ENCODE measurements at places on chromosomes 13 and 19.

GRCh38 chr19:49790866-49791265 is 22.2 kb downstream of the FUZ start:
- DNase-seq, result peak; percentile 27

DNA sequence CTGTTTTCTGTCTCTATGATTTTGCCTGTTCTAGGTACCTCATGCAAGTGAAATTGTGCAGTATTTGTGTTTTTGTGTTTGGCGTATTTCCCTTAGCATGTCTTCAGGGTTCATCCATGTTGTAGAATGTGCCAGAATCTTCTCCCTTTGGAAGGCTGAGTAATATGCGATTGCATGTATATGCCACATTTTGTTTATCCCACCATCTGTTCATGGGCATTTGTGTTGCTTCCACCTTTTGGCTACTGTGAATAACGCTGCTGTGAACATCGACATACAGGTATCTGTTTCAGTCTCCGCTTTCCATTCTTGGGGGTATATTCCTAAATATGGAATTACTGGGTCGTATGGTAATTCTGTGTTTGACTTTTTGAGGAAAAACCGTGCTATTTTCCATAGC is 190.0 kb downstream of the ATP8A2 start:
- no peak for DNase-seq

- DNase-seq, result no peak
These were observed 88.5 kb upstream of the SIAH3 start for GRCh38 chr13:45940061-45940460.

- no peak for DNase-seq
These were observed 476.2 kb downstream of the TSHZ3 start for GRCh38 chr19:30873003-30873402.

- peak; percentile 9 for DNase-seq
These were observed 28.5 kb downstream of the VAV1 start for GRCh38 chr19:6800991-6801484.

- DNase-seq, result peak; percentile 31
These were observed 172.9 kb upstream of the UBL3 start for GRCh38 chr13:30023196-30023895.

GRCh38 chr19:50039968-50040367 is 14.2 kb downstream of the ZNF473 start:
- DNase-seq, result no peak

DNA sequence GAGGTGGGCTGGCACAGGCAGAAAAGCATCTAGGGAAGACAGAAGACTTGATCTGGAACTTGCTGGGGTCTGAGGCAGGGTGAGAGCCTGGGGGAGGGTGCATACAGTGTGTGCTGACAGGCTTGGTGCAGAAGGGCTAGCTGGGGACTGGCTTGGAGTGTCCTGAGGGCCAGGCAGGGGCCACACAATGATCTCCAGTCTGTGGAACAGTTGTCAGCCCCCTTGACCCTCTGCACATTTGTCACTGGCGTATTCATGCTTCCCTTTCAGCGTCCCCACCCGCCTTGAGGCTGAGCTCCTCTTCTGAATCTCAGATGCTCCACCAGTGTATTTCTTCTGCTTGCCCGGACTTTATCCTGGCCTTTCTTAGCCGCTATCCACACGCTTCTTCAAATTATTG is 2.8 kb upstream of the MICU2 start:
- DNase-seq, result no peak

- peak; percentile 37 for DNase-seq
These were observed 28.3 kb downstream of the PEX11G start for GRCh38 chr19:7460562-7460966.

- no peak for DNase-seq
These were observed 78.8 kb upstream of the TDRD3 start for GRCh38 chr13:60318186-60318585.

DNA sequence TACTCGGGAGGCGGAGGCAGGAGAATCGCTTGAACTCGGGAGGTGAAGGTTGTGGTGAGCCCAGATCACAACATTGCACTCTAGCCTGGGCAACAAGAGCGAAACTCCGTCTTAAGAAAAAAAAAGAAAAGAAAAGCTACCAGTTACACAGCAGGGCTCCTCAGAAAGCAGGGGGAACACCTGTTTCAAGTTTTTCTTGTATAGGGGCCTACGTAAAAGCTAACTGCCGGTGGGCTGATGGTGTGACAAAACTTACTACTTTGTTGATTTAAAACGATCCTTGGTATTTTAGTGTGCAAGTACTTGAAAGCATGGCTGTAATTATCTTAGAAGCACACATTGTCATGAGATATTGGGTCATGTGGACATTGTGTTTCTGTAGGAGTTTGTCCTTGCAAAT is 15.7 kb upstream of the ERVV-1 start:
- DNase-seq, result no peak

GRCh38 chr13:84332346-84332745 is 450.1 kb upstream of the SLITRK1 start:
- no peak for DNase-seq

DNA sequence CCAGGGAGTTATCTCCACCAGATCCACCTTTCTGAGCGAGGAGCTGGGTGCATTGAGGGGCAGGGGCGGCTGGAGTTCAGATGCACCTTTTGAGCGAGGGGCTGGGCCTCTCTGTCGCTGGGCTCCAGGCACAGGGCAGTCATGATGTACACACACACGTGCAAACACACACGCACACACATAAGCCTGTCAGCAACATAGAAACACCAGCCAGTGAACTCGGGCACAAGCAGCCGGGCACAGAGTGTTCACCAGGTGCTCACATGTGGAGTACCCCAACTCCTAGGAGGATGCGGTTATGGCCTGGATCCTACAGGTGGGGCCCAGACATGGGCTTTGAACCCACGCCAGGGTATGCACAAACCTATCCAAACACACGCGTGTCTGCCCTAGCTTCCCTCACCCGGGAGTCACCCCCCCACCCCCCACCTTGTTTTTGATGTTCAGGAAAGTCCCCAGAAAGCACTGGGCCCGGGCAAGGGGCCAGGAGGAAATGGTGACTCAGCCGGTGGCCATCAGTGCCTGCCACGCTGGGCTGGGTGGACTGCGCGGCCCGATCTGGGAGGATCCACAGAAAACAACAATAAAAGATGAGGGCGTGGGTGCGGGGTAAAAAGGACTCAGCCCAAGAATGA is 13.3 kb downstream of the ARRDC2 start:
- DNase-seq, result no peak

GRCh38 chr13:49652355-49653305 is 24.3 kb downstream of the ARL11 start:
- peak; percentile 79 for DNase-seq

- DNase-seq, result no peak
These were observed 133.9 kb upstream of the ARGLU1 start for GRCh38 chr13:106701771-106702341.

DNA sequence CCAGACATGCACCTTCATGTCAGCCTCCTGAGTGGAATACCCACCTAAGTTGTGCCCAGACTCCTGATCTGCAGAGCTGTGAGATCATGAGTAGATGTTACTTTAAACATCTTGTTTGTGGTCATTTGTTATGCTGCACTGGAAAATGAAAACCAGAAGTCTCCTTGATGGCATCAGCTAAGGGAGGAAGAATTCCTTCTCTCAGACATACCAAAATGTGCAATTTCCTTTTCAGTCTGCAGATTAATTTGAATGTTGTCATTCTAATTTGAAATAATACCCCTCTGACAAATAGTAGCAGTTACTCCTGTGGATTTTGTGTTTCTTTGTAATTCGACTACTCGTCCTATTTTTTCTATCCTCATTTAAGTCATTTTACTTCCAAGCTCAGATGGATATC is 59.3 kb downstream of the ITGBL1 start:
- no peak for DNase-seq

DNA sequence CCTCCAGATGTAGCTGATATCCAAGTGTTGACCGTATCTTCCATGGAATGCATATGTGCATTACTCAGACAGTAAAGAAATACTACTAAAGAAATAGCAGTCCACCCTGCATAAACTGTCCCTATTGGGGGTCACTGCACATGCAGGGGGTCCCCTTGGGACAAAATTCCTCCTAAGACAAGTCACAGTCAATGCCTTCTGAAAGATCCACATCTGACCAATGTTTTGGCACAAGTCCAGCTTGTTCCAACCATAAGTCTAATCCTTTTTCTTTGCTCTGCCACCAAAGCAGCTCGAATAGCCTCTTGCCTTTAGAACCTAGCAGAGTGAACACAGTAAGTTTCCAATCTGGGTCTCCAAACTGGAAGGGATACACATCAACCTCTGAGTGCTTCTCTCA is 87.9 kb downstream of the DIAPH3 start:
- DNase-seq, result no peak

GRCh38 chr13:112069061-112069844 is 2.3 kb downstream of the SOX1 start:
- DNase-seq, result peak; percentile 40

DNA sequence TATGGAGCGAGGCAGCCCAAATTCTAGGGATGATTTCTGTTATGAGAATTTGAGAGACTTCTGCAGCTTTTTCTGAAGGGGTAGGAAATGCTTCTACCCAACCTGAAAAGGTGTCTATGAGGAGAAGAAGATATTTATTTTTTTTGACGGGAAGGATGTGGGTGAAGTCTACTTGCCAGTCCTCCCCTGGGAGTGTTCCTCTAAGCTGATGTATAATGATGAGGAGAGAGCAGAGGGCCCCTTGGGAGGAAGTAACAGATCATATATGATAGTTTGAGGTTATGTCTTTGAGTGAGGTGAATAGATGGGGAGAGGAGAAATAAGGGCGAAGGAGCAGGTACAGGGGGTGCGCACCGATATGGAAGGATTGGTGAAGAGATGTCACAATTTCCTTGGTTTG is 910.6 kb upstream of the SLITRK5 start:
- DNase-seq, result no peak

GRCh38 chr13:80881034-80881433 is 540.1 kb upstream of the SPRY2 start:
- DNase-seq, result no peak

DNA sequence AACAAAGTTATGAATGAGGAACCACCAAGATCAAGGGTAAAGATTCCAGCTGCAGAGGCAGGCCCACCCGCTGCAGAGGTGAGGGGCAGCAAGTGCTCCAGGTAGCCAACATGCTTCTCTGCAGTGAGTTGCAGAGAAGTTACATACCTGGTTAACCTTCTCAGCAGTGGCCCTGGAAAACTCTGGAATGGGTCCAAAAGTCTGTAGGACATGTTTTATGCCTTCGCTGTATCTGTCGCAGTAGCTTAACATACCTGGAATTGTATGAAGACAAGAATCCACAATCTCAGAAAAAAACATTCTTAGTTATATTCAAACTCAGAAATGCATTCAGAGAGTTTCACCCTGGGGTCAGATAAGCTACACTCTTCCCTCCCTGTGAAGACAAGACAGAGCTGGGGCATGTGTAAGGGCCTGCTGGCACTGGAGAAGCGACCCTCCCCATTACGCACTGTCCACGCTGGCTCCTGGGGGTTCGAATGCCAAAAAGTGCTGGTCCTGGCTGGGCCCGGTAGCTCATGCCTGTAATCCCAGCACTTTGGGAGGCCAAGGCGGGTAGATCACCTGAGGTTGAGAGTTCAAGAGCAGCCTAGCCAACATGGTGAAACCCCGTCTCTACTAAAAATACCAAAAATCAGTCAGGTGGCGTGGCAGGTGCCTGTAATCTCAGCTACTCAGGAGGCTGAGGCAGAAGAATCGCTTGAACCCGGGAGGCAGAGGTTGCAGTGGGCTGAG is 121.0 kb downstream of the CRYL1 start:
- no peak for DNase-seq

- DNase-seq, result no peak
These were observed 131.4 kb downstream of the TNFRSF19 start for GRCh38 chr13:23701636-23702035.

DNA sequence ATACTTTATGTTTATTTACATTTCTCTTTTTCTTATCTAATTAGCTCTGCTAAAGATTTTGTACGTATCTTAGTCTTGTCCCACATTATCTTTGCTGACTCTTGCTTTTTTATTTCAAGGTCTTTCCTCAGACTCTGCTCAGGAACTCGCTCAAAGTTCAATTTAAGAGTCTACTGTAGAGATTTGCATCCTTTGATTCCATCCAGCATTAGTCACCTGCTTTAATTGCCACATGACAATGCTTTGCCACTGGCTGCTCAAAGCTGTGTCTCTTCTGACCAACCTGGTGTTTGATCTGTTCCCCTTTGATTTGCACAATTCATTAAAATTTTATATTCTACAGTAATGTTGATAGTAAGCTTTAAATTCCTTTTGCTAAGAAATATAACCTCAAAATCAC is 157.9 kb upstream of the FREM2 start:
- no peak for DNase-seq

DNA sequence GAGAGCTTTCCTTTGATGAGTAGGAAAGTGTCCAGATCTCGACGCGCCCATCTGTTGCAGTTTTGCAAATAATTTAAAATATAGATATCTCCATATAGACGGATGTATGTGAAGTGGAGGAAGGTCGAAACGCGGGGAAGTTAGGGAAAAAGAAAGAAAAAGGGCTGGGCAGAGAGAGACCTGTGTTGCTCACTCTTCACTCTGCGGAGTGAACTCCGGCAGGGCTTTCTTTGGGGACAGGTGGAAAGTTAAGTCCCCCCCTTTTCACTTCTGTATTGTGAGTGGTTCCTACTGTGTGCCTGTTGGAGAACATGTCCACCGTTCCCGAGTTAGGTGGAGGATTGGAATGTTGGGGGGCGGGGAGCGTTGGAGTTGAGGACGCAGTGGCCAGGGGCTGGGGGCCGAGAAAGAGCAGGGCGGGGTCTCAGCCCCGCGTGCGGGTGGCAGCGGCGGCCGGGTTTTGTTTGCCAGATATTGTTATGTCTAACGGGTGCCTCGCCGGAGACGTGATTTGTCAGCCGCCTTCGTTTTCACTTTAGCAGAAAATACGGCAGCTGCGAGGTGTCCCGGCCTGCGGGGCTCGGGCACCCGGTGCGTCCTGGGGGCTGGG is 145.1 kb upstream of the ZNF536 start:
- peak; percentile 14 for DNase-seq

GRCh38 chr13:49602005-49602404 is 16.6 kb upstream of the RCBTB1 start:
- DNase-seq, result no peak

- DNase-seq, result no peak
These were observed 17.8 kb upstream of the ZNF726 start for GRCh38 chr19:23896912-23897311.

DNA sequence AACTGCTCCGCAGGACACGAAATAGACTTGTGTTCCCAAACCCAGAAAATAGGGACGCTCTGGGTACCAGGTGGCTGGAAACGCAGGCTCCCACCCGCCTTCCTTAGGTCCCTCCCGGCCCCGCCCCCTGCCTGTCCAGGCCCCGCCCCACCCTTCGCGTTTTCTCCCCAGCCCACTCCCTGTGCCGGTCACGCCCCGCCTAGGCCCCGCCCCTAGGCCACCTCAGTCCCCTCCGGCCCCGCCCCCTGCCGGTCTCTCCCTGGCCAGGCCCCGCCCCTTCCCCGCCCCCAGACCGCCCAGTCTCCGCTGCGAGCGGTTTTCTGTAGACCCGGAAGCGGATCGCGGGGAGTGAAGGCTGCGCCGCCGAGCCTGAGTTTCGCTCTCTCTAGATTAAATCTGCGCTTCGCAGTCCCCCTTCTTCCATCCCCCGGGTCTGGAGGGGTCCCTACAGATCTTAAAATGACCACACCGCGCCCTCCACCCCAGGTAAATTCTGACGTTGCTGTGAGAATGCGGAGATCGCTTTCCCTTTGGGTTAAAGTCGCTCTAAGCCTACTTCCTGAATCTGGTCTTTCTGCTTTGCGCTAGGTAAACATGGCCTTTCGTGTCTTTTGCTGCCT is 3.7 kb upstream of the ZNF665 start:
- peak; percentile 74 for DNase-seq

Data from ELF-1 (cell line).